HS-27A (cell line): ENCODE measurements at places on chromosomes 1 and 21.

GRCh38 chr1:160205242-160206035 is at the start of gene PEA15:
PEA15 (plus strand) TSS chr1:160205384; CDS start chr1:160211545, 6,161 bp downstream.
- no peak for DNase-seq

DNA sequence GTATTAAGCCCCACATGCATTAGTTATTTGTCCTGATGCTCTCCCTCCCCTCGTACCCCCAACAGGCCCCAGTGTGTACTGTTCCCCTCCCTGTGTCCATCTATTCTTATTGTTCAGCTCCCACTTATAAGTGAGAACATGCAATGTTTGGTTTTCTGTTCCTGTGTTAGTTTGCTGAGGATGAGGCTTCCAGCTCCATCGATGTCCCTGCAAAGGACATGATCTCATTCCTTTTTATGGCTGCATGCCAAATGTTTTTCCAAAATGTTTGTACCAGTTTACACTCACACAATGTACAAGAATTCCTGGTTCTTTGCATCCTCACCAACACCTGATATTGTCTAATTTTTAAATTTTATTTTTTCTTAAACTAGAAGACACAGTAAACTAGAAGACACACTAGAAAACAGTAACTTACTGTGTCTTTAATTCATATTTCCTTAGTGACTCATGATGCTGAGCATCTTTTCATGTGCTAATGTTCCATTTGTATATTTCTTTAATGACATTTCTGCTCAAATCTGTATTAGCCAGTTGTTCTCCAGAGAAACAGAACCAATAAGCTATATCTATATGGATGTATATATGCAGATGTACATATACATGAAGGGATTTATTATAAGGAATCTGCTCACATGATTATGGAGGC is 19.4 kb upstream of the USP1 start:
- DNase-seq = no peak

- DNase-seq = no peak
Observed at GRCh38 chr21:25907573-25908275, 173.0 kb downstream of the GABPA start.

DNA sequence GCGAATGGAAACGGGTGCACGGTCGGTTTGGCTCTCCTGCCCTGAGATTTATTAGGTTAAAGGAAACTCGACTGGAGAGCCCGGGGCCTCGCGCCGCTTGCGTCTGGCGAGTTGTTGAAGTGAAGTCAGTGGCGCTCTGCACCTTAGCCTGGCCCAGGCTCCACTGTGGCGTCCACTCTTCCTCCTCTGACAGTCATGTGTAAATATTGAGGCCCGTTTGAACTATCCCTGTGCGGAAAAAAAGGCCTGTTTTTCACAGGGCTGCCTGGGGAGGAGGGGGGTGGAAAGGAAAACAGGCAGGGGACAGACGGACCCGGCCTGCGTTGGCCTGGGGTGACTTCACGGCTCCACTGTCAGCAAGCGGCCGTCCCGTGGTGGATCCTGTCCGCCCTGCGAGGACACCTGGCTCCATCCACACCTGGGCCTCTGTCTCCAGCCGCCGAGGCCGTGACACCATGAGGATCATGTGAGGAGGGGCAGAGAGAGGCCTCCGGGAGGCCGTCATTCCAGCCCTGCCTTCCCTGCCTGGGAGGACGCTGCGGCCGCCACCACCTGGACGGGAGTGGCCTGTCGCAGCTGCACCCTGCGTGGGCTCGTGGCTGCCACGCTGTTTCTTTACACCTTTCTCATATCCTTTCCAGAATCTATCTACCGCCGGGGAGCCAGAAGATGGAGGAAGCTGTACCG is 59.8 kb downstream of the FAAP20 start:
- DNase-seq = no peak

DNA sequence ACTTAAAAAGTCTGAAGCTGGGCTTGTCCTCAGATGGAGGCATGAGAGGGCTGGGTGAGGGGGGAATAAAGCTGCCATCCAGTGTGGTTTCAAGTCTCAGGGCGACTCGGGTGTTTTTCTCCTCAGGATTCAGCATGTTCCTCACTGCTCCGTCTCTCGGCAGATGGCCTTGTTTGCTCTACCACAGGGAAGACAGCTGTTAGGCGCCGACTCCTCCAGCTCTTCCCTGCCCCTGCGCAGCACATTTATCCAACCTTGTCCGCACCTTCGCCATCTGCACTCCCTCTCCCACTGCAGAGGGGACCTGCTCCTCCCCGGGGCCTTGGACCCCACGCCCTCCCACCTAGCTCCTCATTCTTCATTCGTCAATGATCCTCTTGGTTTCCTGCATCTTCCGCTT is 16.6 kb upstream of the S100A11 start:
- no peak for DNase-seq
